ENCODE measurements at places on chromosomes 1 and 21.

DNA sequence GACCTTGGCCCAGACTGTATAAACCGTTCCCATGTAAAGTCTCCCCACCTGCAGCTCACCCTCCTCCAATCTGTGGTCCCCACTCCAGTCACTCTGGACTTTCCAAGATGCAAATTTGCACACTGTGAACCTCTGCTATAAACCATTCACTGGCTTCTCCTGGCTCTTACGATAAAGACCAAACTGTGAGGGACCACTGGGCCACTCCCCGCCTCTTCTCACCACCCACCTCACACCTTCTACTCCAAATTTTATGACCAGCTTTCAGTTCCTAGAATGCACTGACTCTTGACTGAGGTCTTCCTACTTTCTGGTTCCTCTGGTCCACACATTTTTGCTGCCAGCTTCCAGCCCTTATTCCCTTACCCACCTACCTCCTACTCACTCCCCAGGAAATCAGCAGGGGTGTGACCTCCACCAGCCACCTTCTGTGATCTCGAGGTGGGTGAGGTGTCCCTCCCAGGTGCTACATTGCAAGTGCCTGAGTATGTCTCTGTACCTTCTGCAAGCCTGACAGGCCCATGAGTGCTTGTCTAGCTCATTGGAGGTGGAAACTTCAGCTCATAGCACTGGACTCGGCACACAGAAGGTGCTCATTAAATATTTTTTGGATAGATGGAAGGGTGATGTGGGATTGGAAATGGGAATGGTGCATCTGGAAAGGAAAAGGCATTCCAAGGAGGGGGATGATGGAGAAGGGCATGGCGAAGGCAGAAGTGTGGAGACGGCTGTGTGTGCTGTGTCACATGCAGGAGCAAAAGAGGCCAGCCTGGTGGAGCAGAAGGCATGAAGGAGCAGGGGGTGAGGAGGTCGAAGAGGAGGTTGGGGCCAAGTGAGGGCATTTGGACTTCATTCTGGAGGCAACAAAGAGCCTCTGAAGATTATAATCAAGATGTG lies 15.6 kb upstream of the CSF1 start:
- DNase-seq, result no peak

DNA sequence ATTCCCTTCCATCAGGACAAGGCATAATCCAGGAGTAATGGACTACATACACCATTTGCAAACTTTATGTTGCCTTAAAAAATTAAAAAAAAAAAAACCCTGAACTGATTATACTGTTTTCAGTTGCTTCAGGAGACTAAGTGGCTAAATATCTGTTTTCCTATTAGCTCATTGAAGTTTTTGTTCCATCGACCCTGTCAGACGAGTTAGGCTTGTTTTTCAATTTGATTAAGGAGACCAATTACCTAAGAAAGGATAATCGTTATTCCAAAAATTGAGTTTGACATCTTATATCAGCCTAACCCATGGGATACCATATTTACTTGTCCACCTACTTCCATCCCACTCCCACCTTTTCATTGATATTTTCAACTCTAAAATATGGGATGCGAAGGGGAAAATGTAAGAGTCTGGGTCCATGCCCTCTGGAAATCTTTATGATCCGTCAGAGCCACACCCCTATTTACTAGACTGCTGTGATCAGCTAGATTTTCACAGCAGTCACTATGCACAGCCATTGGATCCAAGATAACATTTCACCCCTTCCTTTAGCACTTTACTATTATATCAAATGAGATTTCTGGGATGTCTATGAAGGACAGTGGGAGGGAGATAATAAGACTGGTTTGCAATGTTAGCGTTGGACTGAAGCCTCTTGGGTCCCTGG lies 41.0 kb downstream of the IL12RB2 start:
- no peak for DNase-seq

DNA sequence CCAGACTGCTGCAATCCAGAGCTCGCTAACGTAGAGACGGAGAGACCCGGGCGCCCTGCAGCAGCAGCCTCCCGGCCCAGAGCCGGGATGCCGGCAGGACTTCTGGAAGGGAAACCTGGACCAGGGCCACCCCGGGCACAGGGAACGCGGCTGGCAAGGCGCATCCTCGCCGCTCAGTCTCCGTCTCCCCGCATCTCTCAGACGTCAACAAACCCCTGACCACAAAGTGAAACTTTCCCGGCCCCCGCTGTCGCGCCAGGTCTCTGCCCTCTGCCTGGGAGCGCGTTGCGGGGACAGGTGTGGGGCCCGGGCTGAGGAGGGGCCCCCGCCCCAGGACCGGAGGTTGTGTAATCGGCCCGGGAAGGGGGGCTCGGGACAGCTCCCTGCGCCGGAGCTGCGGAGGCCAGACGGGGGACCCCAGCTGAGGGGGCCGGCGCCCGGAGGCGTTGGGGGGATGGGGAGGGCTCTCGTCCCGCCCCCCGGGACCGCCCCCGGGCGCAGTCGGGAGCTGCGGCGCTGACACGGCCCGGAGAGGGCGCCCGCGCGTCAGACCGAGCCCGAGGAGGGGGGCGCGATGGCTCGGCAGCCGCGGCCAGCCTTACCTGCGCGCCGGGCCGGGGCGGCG lies 116.6 kb upstream of the HIVEP3 start:
- peak; percentile 66 for DNase-seq

GRCh38 chr1:216580538-216581057 lies 142.6 kb downstream of the ESRRG start:
- DNase-seq, result no peak

- no peak for DNase-seq
Observed at GRCh38 chr1:205199090-205199930, 12.2 kb downstream of the DSTYK start.

- DNase-seq, result no peak
Observed at GRCh38 chr21:37994211-37994610, 78.0 kb upstream of the KCNJ6 start.

GRCh38 chr1:245860657-245861544 lies 646.2 kb downstream of the SMYD3 start:
- DNase-seq, result no peak

DNA sequence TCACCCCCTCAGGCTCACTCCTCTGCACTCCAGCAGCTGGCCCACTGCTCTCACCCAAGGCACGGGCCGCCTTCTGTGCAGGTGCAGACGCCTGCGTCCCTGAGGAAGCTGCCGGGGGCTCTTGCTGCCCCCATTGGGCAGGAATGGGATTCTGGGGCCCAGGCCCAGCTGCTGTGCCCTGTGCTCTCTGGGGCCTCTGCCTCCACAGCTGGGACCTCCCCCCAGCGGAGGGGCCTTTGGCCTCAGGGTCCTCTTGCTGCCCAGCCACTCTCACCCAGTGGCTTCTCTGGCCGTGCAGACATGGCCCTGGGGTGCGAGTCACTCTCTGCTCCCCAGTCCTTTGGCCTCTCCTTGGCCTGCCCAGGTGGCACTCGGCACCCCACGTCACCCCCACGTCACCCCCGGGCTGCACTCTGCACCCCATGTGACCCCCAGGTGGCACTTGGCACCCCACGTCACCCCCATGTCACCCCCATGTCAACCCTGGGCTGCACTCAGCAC lies 19.1 kb upstream of the LRRC3 start:
- DNase-seq, result no peak

GRCh38 chr1:116377541-116378529 lies 4.8 kb downstream of the ATP1A1 start:
- DNase-seq, result peak; percentile 69

Measured in CD4-positive, alpha-beta T cell treated with Interleukin-10 for 1 hour (primary cell).